Inflammatory macrophage (primary cell): ENCODE measurements at places on chromosomes 5 and 9.

GRCh38 chr5:15683332-15683731 lies 183.4 kb downstream of the FBXL7 start:
- no peak for DNase-seq

DNA sequence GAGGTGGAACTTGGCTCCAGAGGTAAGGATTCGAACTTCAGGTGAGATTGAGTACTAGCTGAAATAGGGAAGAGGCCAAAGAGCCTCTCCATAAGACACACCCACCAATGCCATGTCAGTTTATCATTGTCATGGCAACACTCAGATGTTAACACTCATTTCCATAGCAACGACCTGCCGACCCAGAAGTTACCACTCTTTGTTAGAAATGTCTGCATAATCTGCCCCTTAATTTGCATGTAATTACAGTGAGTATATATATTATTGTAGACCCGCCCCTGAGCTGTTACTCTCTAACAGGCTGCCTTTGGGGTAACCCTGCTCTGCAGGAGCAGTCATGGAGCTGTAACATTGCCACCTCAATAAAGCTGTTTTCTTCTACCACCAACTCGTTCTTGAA lies 10.2 kb upstream of the NTRK2 start:
- no peak for DNase-seq

DNA sequence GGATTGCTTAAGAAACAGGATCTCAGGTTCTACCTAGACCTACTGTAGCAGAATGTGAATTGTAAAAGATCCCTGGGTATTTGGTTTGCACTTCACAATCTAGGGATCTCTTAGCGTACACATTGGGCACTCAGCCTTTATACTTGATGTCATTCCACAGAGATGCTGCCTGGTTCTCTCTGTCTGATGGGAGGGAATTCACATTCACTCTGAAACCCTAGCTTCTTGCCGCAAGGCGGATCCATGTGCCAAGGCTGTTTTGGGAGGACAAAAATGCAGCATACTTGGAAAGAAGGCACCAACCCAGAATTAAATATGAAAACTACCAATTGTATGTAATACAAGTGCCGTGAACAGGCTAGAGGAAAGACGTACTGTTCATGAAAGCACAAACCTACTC lies 323.0 kb downstream of the EBF1 start:
- DNase-seq: no peak

DNA sequence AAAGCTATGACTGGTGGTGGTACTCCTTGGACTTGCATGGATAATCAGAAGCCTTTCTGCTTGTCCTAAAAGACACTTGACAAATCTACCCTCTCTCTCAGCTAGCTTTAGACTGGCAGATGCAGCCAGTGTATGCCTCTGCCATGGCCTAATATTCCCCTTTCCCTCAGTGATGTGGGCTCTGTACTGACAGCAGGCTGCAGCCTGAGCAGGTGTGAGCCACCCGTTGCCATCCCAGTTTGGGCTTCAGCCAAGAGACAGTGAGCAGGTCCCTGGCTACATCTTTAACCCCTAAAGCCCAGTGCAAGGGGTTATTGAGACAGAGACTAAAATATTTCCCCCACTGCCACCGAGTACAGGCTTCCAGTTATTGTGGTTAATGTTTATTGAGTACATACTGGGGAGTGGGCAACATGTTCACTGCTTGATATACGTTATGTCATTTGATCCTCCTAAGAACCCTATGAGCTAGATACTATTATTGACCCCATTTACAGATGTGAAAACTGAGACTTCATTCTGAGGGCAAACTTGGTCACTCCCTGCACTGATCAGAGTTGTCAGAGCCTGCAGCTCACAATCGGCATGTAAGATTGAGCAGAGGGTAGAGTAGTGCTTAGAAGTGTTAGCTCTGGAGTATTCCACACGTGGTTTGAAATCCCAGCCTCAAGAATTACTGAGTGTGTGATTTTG lies 254.2 kb downstream of the ARHGAP26 start:
- no peak for DNase-seq

DNA sequence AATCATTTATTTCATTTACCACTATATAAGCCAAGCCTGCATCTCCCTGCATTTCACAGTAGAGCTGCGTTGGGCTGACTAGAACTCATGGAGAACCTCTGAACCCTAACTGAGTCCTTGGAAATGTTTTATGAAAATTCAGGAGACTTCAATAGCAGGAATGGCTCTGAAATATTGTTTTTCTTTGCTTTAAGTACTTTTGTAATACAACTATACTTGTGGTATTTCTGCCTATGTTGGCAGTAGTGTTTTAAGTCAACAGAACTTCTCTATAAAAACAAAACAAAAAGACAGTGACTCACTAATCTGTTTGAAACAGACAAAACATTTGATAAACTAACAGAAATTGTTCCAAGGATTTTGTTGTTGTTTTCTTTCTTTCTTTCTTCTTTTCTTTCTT lies 489.2 kb upstream of the MEF2C start:
- DNase-seq: no peak

GRCh38 chr5:72525816-72526215 lies 18.6 kb upstream of the ZNF366 start:
- DNase-seq: peak; percentile 83
